Activated CD8-positive, alpha-beta T cell treated with anti-CD3 and anti-CD28 coated beads for 36 hours (primary cell): ENCODE measurements at places on chromosomes 3 and 15. TPM values are rescaled to one million over a fixed set of nuclear protein-coding genes. Genes with fewer than 3 reads are reported as not detected.
A peak's percentile ranks its signal among the peaks of the same experiment; 100 is the strongest.

The CLDN1 gene
- total RNA-seq = 0.58 TPM

The PPP1R14D gene
- total RNA-seq = not detected

The TRIM71 gene
- total RNA-seq = 0.22 TPM

DNA sequence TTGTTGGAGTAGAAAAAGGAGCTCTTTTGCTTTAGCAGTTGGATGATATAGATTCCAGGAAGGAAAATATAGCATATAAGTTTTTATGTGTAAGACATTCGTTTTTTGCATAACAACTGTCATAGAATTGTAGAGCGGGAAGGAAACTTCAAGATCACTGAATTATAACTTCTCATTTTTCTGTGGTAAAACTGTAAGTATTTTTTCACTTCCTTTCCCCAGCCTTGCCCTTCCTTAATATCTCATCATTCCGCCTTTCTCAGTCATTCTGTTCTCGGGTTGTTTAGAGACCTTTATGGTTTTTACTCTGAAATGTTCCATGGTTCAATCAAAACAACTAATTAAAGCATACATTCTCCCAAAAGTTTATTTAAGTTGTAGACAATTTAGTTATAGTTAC, 1.1 kb downstream of the EAF2 start:
- H3K27me3 ChIP-seq = no peaks in the 10 kb centered on the region
- peak overlapping the region; percentile 85 for H3K4me3 ChIP-seq
- H3K4me1 ChIP-seq = peaks cover 40% of the 10 kb centered on the region
- peaks cover 32% of the 10 kb centered on the region for H3K36me3 ChIP-seq
- peak overlapping the region; percentile 15 for H3K27ac ChIP-seq
- no peak for DNase-seq

DNA sequence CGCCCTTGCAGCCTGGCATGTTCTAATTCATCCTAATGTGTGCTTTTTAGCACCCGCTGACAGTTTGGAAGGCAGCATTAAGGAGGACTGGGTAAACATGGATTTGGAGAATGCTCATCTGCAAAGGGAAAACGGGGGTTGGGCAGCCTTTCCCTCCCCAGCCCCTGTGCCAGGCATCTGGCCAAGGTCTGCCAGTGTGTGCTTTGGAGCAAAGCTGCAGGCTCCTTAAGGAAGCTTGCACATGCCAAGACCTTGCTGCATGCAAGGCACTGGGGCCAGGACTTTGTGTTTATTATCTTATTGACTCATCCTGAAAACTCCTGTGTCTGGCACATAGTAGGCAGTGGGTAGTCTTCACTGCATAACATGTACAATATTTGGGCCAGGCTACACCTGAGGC, 20.1 kb downstream of the FAM3D start:
- no peak for DNase-seq
- H3K4me3 ChIP-seq = no peak overlapping the region
- no peak overlapping the region for H3K27ac ChIP-seq
- no peaks in the 10 kb centered on the region for H3K36me3 ChIP-seq
- H3K27me3 ChIP-seq = no peaks in the 10 kb centered on the region

DNA sequence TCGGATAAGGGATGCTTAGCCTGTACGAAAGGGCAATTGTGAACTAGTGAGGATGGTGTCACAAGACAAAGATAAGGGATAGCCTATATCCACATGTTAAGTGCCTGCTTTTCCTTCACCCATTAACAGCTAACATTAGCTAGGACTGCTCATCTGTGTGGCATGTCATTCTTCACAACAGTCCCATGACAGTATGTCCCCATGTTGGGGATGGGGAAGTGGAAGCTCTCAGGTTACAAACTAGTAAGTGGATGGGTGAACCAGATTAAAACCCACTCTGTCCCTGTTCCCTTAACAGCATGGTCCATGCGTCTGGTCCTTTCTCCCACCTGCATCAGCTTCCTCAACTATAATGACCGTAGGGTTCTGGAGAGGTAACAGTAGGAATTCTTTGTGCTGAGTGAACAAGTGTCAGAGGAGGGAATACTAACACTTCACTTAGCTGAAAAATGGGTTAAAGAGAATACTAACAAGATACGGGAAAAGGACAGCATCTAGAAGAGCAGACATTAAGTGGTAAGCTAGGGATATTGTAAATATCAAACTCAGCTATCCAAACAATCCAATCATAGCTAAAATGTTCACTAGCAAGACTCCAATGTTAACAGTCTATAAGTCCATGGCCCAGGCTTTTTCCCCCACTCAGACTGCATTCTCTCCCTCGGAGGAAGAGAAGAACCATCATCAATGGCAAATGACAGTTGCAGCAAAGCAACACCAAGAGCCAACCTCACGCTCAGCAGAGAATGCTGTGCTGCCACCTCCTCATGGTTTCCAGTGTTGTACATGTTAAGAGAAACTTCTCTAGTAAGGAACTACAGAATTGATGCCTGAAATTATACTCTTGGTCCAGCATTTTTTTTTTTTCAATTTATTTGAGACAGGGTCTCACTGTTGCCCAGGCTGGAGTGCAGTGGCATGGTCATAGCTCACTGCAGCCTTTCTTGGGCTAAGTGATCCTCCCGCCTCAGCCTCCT, 5.0 kb downstream of the RPLP1 start:
- no peak for DNase-seq
- H3K4me3 ChIP-seq = no peak overlapping the region
- peak overlapping the region; percentile 47 for H3K27ac ChIP-seq
- H3K4me1 ChIP-seq = peaks cover 33% of the 10 kb centered on the region
- no peaks in the 10 kb centered on the region for H3K27me3 ChIP-seq

DNA sequence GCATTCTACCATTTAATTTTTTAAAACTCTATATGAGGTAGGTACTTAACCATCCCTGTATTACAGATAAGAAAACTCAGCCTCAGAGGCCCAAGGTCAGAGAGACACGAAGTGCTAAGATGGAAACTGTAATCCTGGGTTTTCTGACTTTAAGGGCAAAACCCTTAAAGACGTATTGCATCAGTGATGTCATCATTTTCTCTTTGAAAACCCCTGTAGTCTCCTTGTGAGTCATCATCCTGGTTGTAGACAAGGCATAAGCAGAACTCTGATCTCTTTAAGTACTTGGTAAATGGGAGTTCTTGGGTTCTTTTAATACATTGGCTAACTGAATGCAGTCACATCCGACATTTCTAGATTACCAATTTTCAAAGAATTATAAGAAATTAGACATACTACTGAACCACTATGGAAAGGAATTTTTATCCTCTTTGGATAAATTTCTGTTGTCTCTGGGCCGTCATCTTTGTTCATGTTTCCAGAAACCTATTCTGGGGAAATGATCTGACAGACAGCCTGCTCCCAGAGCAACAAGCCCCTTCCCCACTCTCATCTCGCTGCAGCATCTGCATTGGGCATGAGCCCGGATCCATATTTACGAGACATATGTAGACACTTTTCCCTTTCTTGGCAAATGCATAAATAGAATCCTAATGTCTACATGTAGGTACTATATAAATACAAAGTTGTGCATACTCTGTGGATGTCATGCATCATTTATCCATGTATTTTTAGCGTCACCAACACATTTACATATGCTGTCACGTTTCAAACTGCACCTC, 48.7 kb upstream of the MDFIC2 start:
- no peak overlapping the region for H3K4me3 ChIP-seq
- peaks cover 8% of the 10 kb centered on the region for H3K27me3 ChIP-seq
- H3K27ac ChIP-seq = no peak overlapping the region
- H3K36me3 ChIP-seq = no peaks in the 10 kb centered on the region

DNA sequence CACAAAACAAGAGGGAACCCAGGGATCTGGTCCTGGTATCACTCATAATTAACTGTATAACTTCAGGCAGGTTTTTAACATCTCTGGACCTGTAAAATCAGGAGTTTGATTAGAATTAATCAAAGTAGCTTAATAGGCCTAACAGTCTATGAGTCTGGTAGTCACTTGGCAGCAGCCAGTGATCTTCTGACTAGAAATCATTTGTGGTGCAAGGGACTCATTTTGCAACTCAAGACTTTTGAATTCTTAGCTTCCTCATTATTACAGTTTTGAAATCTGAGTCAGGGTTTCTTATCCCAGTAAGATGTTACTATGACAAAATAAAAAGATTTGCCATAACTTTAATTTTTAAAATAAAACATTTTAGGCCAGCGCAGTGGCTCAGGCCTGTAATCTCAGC, 70.8 kb downstream of the TMCC1 start:
- no peak overlapping the region for H3K4me3 ChIP-seq
- H3K4me1 ChIP-seq = peaks cover 7% of the 10 kb centered on the region
- no peak for DNase-seq
- H3K27ac ChIP-seq = no peak overlapping the region
- H3K36me3 ChIP-seq = peaks cover 5% of the 10 kb centered on the region
- H3K27me3 ChIP-seq = no peaks in the 10 kb centered on the region

- peaks cover 83% of the 10 kb centered on the region for H3K27me3 ChIP-seq
- no peak overlapping the region for H3K27ac ChIP-seq
- no peak for DNase-seq
- H3K4me1 ChIP-seq = peaks cover 4% of the 10 kb centered on the region
- no peaks in the 10 kb centered on the region for H3K36me3 ChIP-seq
Observed at GRCh38 chr3:137766041-137766875, 2.1 kb downstream of the SOX14 start.

DNA sequence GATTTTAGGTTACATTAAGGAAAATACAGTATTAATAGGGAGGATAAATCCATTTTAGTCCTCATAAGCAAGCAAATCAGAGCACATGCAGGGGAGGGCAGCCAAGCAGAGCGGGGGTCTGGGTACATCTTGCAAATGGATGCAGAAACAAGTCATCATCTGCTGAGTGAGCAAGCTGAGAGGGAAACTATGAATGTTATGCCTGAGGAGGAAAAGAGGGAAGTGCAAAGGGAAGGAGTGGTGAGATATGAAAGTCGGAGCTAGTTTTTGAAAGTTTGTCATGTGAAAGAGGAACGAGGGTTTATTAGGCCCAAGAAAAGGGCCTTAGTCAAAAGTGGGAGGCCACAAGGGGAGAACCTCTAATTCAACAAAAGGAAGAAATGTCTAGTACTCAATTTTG, 15.4 kb downstream of the PTX3 start:
- no peak overlapping the region for H3K4me3 ChIP-seq
- no peaks in the 10 kb centered on the region for H3K36me3 ChIP-seq
- no peaks in the 10 kb centered on the region for H3K4me1 ChIP-seq
- DNase-seq = no peak
- H3K27ac ChIP-seq = no peak overlapping the region
- H3K27me3 ChIP-seq = peaks cover 8% of the 10 kb centered on the region

DNA sequence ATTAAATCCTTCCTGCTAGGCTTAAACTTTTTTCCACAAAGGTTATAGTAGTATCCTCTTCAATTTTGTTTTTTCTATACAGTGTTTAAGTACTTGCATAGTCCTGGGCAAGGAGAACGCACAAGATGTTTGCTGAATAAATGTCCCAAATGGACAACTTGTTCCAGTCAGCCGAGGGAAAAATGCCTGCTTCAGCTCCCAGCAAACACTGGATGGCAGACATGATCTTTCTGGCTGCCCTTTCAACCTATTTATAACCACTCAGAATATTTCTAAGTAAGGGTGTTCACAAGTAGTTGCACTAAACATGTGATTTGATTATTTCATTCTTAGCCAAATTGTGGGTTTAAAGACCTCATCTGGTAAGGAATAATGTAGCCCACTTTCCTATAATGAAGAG, 29.8 kb downstream of the GNB4 start:
- no peaks in the 10 kb centered on the region for H3K36me3 ChIP-seq
- H3K27me3 ChIP-seq = no peaks in the 10 kb centered on the region
- H3K27ac ChIP-seq = no peak overlapping the region
- H3K4me3 ChIP-seq = no peak overlapping the region
- no peak for DNase-seq
